ENCODE measurements at places on chromosomes 6 and 20. TPM values are rescaled to one million over a fixed set of nuclear protein-coding genes. Genes with fewer than 3 reads are reported as not detected.
A peak's percentile ranks its signal among the peaks of the same experiment; 100 is the strongest.

- H3K27ac ChIP-seq, result no peak overlapping the region
- H3K4me1 ChIP-seq, result no peaks in the 10 kb centered on the region
- H3K4me3 ChIP-seq, result no peak overlapping the region
- DNase-seq, result no peak
These were observed 91.9 kb upstream of the TMEM30A start for GRCh38 chr6:75376347-75377024.

GRCh38 chr6:47098570-47098993, 56.5 kb upstream of the ADGRF1 start:
- H3K27me3 ChIP-seq, result no peaks in the 10 kb centered on the region
- no peak overlapping the region for H3K4me3 ChIP-seq
- H3K4me1 ChIP-seq, result peaks cover 7% of the 10 kb centered on the region
- H3K36me3 ChIP-seq, result no peaks in the 10 kb centered on the region

The LRRC73 gene
- total RNA-seq, result 1.5 TPM

- H3K27me3 ChIP-seq, result no peaks in the 10 kb centered on the region
- no peaks in the 10 kb centered on the region for H3K36me3 ChIP-seq
- peak; percentile 67 for DNase-seq
- no peaks in the 10 kb centered on the region for H3K4me1 ChIP-seq
- H3K27ac ChIP-seq, result no peak overlapping the region
These were observed 41.7 kb downstream of the MOCS1 start for GRCh38 chr6:39892490-39893129.

DNA sequence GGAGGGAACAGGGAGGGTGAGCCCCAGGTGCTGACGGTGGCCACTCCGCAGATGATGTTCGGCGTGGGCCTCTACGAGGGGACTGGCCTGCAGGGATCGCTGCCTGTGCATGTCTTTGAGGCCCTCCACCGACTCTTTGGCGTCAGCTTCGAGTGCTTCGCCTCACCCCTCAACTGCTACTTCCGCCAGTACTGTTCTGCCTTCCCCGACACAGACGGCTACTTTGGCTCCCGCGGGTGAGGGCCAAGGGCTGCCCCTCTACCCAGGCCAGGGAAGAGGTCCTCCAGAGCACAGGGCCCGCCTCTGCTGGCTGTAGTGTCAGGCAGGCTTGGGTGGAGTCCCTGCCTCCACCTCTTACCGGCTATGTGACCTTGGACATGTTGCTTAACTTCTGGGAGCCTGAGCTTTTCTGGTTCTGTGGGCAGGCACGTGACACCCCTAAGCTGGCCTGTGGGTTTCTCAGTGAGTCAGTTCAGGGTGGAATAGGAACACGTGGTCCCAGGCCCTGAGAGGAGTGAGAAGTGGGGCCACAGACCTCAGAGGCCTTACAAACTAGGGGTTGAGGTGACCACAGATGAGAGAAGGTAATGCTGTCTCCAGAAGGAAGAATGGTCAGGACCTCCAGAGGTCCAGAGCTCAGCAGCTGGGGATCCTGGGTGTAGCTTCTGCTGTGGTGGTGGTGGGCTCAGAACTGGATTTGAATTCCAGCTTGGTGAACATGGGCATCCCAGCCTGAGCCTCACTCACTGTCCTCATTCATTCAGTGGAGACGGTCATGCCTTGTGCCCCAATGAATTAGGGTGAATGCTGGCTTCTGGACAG, 11.9 kb downstream of the PCIF1 start:
- DNase-seq, result no peak
- H3K4me3 ChIP-seq, result no peak overlapping the region
- no peaks in the 10 kb centered on the region for H3K4me1 ChIP-seq
- H3K27me3 ChIP-seq, result no peaks in the 10 kb centered on the region
- no peaks in the 10 kb centered on the region for H3K36me3 ChIP-seq
- H3K27ac ChIP-seq, result peak overlapping the region; percentile 41

DNA sequence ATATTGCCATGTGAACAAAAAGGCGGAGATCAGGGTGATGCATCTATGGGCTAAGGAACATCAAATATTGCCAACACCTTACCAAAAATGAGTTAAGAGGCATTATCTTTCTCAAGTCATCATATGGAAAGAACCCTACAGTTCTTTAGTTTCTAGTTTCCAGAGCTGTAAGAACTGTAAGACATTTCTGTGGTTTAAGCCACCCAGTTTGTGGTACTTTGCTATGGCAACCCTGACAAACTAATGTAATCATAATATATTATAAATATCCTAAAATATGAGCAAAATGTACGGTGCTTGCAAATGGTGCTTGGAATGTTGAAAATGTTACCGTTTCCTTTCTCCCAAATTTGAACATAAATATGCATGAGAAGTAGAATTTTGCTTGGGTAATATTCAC, 349.6 kb downstream of the PHF3 start:
- no peak overlapping the region for H3K4me3 ChIP-seq
- H3K36me3 ChIP-seq, result no peaks in the 10 kb centered on the region
- no peaks in the 10 kb centered on the region for H3K27me3 ChIP-seq
- H3K4me1 ChIP-seq, result no peaks in the 10 kb centered on the region

- H3K4me3 ChIP-seq, result no peak overlapping the region
- no peaks in the 10 kb centered on the region for H3K27me3 ChIP-seq
- H3K36me3 ChIP-seq, result no peaks in the 10 kb centered on the region
- no peaks in the 10 kb centered on the region for H3K4me1 ChIP-seq
These were observed 62.8 kb upstream of the FOXO3 start for GRCh38 chr6:108497883-108498282.

All from uterus (tissue), 4 donors.